Activated CD4-positive, alpha-beta T cell treated with anti-CD3 and anti-CD28 coated beads, Interleukin-2, amount 50 U/mL, for 24 hours (primary cell): ENCODE measurements at places on chromosomes 16 and 17.

DNA sequence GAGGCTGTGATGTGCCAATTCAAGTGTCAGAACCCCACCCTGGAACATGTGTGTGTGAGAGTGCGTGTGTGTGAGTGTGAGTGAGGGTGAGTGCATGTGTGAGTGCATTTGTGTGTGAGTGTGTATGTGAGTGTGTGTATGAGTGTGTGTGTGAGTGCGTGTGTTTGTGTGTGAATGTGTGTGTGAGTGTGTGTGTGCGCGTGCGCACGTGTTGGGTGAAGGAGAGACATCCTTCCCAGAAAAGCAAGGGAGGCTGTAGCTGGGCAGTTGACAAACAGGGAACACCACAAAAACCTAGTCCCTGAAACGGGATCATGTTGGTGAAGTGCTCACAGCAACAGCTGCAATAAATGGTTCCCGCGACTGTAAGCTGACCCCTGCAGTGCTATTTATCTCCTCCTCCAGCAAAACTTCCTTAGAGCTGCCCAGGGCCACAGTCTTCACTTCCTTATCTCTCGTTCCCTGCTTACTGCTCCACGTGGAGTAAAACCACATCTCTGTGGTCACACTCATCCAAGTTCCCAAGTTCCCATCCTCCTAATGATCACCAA, 40.1 kb upstream of the RPL38 start:
- DNase-seq = no peak

- no peak for DNase-seq
Measured at GRCh38 chr17:21165922-21166594, 39.3 kb downstream of the DHRS7B start.

DNA sequence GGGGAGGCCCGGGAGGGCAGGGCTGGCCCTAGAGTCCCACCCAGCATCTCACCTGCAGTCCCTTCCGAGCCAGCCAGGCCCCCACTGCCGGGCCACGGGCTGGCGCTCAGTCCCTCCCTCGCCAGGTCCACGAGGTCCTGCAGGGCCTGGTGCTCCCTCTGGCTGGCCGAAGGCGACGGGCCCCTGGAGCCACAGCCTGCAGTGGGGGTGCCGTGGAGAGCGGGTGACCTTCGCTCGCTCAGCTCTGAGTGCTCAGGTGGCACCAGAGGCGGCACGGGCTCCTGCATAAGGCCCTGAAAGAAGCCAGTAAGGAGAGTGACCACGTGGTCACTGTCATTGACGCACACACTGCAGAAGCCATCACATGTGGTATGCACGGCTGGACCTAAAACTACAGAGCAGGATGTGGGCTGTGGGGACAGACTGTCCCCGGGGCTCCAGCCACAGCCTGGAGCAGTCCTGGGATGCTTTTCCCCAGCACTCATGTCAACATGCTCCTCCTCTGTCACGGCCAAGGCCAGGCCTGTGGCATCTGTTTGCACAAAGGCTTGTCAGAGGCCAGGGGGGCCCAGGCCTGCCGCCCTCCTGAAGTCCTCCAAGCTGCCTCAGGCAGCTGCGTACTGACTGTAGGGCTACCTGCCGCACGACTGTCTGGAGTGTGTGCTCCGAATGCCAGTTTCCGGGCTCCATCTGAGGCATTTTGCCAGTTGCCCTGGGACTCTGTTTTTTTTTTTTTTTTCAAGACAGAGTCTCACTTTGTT, 15.1 kb downstream of the SLX4 start:
- DNase-seq = no peak

- DNase-seq = no peak
Measured at GRCh38 chr17:50575581-50576210, 15.2 kb downstream of the CACNA1G start.

DNA sequence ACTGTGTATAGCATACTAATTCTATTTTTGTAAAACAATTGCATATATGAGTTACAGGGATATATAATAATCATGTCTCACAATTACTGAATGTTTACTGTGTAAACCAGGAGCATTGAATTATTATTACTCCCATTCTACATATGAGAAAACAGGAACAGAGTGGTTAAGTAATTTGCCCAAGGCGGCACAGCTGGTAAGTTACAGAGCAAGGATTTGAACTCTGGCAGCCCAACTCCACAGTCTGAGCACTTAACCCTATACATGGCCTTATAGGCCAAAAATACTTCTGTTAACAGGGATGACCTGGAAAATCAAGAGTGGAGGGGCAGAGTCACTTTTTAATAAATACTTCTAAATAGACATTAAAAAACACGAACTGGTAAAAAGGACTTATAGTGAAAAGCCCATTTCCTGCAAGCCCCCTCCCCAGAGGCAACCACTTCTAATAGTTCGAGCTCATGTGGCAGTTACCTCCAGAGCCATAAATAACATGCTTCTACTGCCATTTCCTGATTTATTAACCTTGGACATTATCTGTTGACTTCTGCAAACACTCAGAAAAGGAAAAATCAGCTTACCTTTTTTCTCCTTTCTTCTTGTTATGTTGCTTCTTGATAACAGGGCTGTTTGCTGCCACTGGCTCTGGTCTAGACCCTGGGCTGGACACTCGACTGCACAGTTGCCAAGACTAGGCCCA, 22.1 kb upstream of the ADGRG1 start:
- DNase-seq = no peak

DNA sequence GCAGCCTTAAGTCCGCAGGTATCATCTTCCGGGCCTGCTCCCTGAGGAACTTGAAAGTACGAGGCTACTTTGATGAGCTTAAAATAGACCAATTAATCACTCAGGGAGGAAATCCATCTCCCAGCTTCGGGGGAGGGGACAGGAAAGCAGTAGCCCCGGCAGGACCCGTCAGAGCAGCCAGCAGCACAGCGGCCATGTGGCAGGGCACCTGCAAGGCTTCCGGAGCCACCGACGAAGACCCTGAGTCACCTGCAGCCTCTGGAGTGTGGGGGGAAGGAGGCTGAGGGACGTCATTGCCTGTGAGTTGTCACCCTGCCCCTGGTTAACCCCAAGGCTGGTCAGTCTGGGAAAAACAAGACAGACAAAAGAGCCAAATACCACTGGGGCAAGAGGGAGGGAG, 4.4 kb upstream of the CYB561 start:
- DNase-seq = no peak

DNA sequence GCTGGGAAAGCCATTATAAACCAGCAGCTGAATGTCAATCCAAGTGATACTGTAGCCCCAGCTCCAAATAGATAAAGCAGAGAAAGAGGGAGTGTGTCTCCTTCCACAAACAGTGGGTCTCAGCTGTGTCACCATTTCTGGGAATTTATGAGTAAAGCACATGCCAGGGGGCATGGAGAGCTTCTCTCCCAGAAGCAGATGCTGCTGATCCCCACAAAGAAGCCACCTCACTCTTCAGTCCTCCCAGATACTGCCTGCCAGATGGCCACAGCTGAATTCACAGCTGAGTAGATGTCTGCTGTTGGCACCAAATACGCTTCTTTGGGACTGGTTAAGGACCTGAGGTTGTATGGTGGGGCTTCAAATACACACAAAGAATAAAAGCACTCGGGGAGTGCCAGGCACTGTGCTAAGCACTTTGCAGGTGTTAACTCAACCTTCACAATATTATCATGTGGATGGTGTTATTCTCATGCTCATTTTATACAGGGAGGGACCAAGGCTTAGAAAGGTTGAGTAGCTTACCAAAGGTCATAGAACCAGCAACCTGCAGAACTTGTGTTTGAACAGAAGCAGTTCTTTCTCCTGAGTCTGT, 298.3 kb downstream of the CDH11 start:
- DNase-seq = no peak

DNA sequence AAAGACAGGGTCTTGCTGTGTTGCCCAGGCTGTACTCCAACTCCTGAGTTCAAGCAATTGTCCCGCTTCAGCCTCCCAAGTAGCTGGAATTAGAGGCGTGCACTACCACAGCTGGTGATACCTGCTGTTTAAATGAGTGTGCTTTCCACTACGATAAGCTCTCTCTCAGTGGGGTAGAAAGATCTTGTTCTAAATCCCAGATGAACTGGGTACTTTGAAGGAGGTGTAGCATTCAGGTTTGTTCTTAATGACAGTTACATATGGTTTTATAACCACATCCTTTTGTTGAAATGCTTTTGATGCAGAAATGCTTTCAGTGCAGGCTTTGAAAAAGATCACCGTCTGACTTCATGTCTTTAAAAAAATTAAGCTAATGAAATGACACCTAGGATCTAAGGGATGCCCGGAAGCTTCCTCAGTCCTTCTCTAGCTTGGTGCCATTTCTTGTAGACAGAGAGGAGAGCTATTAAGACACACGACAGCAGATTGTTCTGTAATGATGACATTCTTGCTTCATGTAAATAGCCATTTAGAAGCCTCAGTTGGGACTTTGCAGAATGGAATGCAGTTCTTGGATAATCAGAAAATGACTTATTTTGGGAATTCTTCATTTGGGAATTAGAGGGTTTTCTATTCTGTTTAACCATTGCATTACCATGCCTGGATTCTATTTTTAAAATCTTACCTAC, 19.5 kb downstream of the PMM2 start:
- no peak for DNase-seq

DNA sequence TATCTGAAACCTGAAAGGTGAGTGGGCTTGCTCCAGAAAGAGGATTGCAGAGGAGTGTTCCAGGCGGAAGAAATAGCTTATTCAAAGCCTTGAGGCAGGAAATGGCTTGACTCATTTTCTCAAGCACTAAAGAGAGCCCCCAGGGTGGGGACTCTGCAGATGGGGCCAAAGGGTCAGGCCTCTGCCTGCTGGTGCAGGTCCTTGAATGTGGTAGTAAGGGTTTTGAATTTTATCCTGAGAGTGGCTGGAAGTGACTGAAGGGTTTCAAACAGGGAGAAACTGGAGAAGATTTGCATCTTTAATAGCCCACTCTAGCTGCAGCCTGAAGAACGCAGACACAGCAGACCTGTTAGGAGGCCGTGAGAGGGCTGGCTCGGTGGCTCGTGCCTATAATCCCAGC, 144.4 kb downstream of the CCT6B start:
- DNase-seq = no peak

DNA sequence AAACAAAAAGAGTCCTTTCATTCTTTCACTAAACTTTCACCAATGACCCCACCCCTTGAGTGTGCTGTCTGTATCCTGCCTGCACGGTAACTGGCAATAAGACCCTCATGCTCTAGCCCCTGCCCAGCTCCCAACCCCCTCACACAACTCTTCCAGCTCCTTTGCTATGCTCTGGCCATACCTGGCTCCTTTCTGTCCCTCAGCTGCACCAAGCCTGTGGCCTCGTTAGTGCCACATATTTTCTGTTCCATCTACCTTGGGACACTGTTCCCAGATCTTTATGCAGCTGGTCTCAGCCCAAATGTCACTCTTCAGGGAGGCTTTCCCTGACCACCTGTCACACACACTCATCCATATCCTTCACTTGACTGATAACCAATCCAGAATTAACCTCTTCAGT, 47.3 kb downstream of the C16orf82 start:
- DNase-seq = no peak

- DNase-seq = no peak
Measured at GRCh38 chr16:84699147-84699711, 571 bp upstream of the USP10 start.

- no peak for DNase-seq
Measured at GRCh38 chr17:35889818-35890773, 9.9 kb upstream of the CCL5 start.

- DNase-seq = no peak
Measured at GRCh38 chr16:84829168-84829965, 9.6 kb downstream of the CRISPLD2 start.

- DNase-seq = no peak
Measured at GRCh38 chr17:79607940-79608623, 2.8 kb downstream of the RBFOX3 start.

DNA sequence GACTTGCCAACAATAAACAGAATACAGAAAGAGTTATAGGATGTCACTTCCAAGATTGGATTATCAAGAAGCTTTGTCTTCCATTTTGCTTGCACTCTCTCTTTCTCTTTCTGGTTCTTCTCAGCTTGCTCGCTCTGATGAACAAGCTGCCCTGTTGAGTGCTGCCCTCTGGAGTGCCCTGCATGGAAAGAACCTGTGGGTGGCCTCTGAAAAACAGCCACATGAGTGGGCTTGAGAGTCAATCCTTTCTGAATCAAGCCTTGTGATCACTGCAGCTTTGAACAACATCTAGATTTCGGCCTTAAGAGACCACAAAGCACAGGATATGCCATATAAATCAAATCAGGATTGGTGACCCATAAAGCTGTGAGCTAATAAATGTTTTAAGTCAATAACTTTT, 185.1 kb downstream of the KIF2B start:
- DNase-seq = no peak

- no peak for DNase-seq
Measured at GRCh38 chr16:19212059-19212458, 44.0 kb downstream of the SYT17 start.

GRCh38 chr16:47310792-47311211, 150.1 kb downstream of the ITFG1 start:
- no peak for DNase-seq

DNA sequence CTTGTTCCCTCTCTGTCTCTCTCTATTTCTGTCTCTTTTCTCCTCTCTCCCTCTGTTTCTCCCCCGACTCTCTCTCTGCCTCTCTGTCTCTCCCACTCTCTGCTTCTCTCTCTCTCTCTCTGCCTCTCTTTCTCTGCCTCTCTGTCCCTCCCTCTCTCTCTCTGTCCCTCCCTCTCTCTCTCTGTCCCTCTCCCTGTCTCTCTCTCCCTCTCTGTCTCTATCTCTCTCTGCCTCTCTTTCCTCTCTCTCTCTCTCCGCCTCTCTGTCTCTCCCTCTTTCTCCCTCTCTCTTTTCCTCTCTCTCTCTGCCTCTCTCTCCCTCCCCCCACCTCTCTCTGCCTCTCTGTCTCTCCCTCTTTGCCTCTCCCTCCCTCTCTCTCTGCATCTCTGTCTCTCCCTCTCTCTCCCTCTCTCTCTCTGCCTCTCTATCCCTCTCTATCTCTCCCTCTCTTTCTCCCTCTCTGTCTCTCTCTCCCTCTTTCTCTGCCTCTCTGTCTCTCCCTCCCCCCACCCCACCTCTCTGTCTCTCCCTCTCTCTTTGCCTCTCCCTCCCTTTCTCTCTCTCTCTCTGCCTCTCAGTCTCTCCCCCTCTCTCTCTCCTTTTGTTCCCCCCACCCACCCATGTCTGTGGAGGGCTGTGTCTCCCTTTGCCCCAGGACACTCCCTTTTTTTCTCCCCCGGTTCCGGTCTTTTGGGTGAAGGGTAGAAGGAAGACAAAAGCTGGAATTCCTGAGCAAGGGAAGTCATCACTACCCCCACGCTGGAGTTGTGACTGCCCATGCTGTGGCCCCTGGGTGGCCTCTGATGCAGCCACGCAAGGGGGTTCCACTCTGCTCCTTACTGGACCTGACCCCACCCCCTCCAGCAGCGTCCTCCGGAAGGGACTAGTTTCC, 27.1 kb upstream of the MGAT5B start:
- no peak for DNase-seq

DNA sequence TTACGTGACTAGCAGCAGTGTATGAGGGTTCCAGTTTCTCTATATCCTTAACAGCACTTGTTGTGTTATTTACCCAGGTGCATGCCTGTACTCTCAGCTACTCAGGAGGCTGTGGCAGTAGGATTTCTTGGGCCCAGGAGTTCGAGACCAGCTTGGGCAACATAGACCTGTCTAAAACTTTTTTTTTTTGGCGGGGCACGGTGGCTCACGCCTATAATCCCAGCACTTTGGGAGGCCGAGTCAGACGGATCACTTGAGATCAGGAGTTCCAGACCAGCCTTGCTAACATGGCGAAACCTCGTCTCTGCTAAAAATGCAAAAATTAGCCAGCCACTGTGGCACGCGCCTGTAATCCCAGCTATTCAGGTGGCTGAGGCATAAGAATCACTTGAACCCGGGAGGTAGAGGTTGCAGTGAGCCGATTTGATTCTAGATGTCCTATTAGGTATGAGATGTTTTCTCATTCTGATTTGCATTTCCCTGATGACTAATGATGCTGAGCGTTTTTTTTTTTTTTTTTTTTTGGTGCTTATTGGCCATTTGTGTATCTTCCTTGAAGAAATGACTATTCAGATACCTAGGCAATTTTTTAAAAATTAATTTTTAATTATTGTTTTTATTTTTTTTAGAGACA, 13.4 kb downstream of the CASC3 start:
- no peak for DNase-seq
